ENCODE measurements at places on chromosomes 4 and X.
A peak's percentile ranks its signal among the peaks of the same experiment; 100 is the strongest.

GRCh38 chrX:130280901-130281300 lies 12.2 kb upstream of the ZNF280C start:
- no peak for DNase-seq

- DNase-seq: no peak
These were observed 144.8 kb upstream of the UNC5C start for GRCh38 chr4:95693594-95693993.

- no peak for DNase-seq
These were observed 6.9 kb upstream of the ELF4 start for GRCh38 chrX:130117166-130117565.

GRCh38 chr4:145019346-145019745 lies 78.7 kb downstream of the ANAPC10 start:
- no peak for DNase-seq

DNA sequence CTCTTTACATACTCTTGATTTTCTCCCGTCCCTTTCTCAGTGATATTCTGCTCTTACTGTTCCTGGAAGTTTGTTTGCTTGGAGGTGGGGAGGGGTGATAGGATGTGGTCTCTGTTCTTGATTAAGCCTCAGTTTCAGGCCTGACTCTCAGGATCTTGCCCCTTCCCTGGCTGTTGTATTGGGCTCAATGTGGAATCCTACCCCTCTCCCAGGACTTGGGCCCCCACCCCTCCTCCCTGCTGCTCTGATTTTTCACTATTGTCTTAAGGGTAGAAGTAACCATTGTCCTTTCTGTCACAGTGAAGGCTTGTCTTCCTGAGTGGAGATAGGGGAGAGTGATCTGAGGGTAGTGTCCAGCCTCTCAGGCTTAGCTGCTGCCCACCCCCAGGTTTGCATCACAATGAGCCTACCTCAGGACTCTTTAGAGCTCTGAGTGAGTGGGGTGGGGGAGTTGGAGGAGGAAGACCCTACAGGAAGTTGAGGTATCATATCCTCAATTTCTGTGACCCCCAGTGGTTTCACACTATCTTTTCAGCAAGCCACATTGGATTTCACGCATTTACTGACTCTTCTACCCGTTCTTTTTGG lies 16.5 kb downstream of the CDKL5 start:
- DNase-seq: no peak

- DNase-seq: no peak
These were observed 7.8 kb upstream of the PIGA start for GRCh38 chrX:15343075-15343476.

GRCh38 chr4:77264826-77265225 lies 107.8 kb downstream of the CCNG2 start:
- DNase-seq: no peak

DNA sequence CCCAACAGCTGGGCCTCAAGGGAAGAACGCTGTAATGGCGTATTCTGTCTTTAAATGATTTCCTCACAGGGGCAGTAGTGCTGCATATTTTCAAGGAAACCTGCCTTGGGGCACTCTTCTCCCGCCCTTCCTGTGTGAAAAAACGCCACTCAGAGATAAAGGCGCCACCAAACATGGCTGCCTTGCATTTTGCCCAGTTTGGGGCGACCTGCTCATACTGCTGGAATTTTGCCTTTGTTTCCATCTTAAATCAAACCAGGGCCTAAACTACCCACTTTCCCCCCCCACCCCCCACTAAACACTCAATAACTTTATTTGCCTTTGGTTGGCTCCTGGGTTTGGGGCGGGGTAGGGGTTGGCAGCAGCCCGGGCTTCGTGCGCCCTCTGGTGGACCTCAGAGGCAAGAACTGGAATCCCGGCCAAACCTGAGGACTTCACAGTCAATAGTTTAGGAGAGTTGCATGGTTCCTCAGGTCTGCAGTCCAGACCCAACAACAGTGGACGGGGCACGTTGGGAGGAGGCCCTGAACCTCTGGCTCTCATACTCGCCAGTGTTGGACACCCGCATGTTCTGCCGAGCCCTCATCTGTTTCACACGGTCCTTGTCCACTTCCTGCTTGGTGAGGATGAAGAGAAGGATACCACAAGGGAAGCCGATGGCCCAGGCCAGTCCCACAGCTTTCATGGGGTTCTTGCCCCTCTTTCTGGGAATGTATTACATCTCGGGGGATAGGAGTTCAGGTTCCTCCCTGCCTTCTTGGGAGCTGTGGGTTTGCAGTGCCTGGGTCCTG lies 220.1 kb upstream of the STK26 start:
- DNase-seq: no peak

- no peak for DNase-seq
These were observed at the start of gene SASH3 for GRCh38 chrX:129779747-129780146. Gene SASH3, plus strand, starts transcription at chrX:129779949. Its CDS starts 149 bp downstream, at chrX:129780098.

DNA sequence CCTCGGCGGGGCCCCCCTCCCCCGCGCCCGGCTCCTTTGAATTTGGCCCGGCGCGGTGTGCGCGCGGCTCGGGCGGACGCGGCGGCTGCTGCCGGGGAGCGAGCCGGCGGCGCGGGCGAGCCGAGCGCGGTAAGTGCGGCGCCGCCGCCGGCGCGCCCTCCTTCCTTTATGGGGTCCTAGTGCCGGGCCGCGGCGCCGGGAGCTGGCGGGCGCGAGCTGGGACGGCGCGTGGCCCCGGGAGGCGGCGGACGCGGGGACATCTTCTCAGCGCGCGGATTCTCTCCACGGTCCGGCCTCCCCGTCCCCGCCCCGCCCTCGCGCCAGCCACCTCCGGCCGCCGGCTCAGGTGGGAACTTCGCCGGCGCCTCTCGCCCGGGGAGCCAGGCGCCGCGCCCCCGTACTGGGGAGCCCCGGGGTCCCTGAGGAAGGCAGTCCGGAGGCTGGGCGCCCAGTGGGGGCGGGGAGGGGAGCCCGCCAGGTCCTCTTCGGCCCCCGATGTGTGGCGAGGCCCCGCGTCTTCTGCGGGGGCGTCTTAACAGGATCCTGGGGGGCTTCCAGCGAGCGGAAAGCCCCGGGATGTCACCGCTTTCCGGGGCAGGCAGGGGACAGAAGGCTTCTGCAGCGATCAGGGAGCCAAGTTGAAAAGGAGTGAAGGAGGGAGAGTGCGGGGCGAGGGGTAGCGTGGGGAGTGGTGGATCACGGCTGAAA lies 98.4 kb upstream of the TENM3 start:
- DNase-seq: no peak

GRCh38 chr4:7821245-7822136 lies 118.2 kb downstream of the AFAP1 start:
- no peak for DNase-seq

GRCh38 chrX:72396117-72396516 lies 90.4 kb upstream of the CITED1 start:
- no peak for DNase-seq

DNA sequence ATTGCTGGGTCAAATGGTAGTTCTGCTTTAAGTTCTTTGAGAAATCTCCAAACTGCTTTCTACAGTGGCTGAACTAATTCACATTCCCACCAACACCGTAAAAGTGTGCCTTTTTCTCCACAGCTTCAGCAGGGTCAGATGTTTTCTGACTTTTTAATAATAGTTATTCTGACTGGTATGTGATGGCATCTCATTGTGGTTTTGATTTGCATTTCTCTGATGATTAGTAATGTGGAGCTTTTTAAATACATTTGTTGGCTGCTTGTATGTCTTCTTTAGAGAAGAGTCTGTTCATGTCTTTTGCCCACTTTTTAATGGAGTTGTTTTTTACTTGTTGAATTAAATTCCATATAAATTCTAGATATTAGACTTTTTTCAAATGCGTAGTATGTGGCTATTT lies 257.5 kb upstream of the ANKRD50 start:
- DNase-seq: peak; percentile 30

- DNase-seq: no peak
These were observed 19.9 kb downstream of the COPS4 start for GRCh38 chr4:83054928-83055327.

GRCh38 chr4:105414316-105414715 lies 59.5 kb downstream of the PPA2 start:
- DNase-seq: no peak

DNA sequence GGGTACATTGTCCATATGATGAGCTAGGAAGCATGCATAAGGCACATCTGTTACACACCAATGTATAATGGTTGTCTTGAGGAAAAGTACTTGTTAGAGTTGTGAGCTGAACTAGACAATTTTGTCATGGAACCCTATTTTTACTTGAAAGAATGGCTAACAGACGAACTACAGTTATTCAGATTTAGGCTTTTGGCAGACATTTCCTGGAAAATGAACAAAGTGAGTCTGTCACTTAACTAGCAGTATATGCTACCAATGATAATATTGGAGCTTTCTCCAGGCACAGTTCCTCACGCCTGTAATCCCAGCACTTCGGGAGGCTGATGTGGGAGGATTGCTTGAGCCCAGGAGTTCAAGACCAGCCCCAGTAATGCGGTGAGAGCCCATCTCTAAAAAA lies 61.9 kb upstream of the SLC25A43 start:
- DNase-seq: no peak

GRCh38 chr4:155248002-155248896 lies 39.8 kb downstream of the NPY2R start:
- no peak for DNase-seq

- no peak for DNase-seq
These were observed 322.0 kb downstream of the FSTL5 start for GRCh38 chr4:161841759-161842158.
